GOT3 (cell line): ENCODE measurements at places on chromosomes 3 and 15.
A peak's percentile ranks its signal among the peaks of the same experiment; 100 is the strongest.

GRCh38 chr15:26129852-26130251 is 266.7 kb upstream of the ATP10A start:
- no peak for DNase-seq

DNA sequence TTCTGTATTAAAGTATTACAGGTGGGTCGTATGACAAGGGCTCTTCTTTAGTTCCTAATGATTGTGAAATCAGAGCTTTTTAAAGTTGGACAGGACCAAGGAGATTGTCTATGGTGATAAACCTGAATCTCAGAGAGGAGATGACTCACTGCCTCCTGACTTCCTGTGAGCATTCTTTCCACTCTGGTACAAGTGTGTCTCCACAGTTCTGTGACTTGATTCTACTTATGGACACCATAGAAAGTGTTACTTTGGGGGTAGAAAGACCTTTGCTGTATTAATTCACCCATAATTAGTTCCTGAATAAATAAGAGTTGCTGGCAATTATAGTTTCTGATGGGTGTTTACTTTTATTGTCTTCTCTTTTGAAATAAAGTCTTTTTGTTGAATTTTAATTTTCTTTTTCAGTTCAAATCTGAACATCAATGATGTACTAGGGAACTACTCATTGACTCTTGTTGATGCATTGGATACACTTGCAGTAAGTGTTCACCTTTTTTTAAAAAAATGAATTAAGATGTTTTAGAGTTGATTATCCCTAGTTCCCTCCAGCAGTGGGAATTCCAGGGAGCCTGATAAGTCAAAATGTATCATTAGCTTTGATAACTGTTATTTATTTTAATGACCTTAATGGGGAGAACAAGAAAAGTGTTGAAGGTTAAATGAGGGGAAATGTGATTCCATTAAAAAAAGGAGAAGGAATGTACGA is 7.4 kb downstream of the EDEM1 start:
- no peak for DNase-seq

DNA sequence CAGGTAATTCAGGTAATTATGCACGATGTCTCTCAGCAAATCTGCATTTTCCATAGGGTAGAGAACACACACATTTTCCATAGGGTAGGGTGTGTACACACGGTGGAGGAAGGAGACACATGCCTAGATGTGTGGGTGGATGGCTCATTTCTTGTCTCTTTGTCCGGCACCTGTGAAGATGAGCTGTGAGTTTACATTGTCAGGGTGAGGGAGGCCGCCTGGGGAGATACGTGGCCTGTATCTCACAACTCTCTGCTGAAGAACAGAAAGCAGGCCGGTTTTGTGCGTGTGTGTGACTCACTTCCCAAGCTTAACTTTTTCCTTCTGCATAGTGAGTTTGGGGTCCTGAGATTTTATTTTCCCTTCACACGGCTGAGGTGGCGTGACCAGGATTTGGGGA is 60.3 kb downstream of the SLC6A6 start:
- no peak for DNase-seq

GRCh38 chr3:1138036-1138435 is 45.2 kb downstream of the CNTN6 start:
- DNase-seq = no peak

- no peak for DNase-seq
Observed at GRCh38 chr3:52221141-52221562, 4.3 kb downstream of the TLR9 start.

DNA sequence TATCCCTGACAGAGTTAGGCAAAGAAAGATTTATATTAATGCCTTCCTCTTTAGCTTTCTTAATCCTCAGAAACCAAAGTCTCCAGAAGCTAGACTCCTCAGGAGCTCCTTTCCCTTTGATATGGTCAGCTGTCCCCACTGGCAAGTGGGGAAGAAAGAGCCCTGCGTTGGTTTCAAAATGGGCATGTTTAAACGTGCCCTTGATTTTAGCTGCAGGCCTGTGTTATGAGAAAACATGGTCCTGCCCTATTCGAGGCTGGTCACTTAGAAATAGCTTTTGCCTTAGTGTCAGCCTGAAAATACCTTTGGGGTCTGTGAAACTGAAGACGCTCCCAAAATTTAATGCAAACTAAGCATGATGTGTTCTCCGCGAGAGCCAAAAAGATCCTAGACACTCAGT is 135.5 kb upstream of the RARB start:
- no peak for DNase-seq

DNA sequence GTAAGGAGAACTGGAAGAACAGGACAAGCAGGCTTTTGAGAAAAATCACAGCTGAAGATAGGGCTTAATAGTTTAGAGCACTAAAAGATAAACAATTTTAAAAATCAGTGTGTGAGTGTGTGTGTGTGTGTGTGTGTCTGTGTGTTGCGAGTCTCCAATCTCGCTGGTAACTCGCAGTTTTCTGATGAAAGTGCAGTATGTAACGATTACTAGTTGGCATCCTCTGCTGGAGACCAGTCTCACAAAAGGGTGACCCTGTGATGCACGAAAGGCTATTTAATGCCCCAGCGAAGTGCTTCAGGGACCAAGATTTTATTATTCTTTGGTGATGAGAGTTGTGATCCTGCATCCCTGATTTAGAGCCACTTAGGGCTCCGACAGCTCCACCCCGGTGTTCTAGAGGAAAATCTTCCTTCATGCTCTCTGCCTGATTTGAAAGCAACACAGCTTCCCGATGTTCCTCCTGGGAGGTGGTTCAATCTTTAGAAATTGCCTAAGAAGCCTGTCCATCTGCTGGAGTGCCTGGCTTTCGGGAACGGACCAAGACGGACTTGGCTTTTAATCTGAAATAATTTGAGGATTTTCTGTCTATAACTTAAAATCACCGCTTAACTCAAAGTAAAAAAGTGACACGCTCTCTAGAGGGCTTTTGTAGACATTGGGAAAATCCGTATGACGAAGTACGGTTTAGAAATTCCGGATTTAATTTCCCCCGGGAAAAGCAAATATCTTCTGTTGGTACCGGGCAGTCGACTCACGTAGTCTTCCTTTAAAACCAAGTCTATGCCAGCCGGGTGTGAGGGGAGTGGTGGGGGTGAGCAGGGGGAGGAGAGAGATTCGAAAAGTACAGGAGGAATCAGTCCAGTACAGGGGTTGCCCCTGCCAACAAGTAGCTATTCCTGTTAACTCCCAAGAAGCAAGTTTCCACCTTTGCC is 1.1 kb upstream of the ALCAM start:
- peak; percentile 39 for DNase-seq

DNA sequence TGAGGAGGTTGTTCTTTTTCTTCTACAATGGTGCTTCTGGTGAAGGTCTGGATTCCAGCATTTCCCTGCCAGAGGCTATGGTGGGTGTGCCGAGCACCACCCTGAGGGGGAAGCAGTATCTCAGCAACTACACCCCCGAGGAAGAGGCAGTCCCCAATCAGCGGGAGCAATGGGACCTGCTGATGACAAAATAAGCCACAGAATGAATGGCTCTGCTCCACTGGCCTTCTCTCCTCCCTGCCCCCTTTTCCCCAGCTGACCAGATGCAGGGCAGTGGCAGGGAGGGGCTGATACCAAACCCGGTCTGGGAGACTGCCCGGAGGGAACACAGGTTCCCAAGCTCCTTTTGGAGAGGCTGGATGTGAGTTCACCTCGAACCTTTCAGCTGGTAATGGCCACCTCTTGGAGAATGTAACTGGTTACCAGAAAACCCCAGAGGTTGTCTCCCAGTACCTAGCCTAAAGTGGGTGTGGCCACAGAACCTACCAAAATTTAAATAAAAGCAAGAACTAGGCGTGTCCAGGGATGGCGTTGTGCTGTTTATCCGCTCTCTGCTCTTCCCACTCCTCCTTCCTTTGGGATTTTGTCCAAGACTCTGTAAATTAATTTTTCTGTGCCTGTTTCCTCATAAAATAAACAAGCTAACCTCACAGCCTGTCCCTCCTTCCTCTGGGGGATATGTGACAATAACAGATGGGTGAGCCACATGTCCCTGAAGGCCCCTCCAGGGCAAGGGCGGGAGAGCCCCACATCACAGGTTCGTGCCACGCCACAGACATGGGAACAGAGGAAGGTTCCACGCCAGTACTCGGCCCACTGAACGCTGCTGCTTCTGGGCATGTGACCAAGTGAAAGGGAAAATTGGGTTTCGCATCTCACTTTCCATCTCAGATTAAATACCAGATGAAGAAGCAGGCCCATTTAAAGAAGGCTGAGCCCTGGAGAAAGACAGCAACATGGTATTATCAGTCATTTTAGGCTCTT is 35.1 kb upstream of the SPTBN5 start:
- no peak for DNase-seq

- no peak for DNase-seq
Observed at GRCh38 chr3:172339892-172340291, 108.4 kb downstream of the GHSR start.
